ENCODE measurements at places on chromosomes 12 and 14. TPM values are rescaled to one million over a fixed set of nuclear protein-coding genes. Genes with fewer than 3 reads are reported as not detected.

GRCh38 chr12:30976206-30976605 lies 49.7 kb downstream of the TSPAN11 start:
- no peak for DNase-seq
- H3K4me1 ChIP-seq, result no peaks in the 10 kb centered on the region
- H3K27ac ChIP-seq, result no peak overlapping the region
- H3K4me3 ChIP-seq, result no peak overlapping the region
- peaks cover 16% of the 10 kb centered on the region for H3K27me3 ChIP-seq
- no peaks in the 10 kb centered on the region for H3K36me3 ChIP-seq

DNA sequence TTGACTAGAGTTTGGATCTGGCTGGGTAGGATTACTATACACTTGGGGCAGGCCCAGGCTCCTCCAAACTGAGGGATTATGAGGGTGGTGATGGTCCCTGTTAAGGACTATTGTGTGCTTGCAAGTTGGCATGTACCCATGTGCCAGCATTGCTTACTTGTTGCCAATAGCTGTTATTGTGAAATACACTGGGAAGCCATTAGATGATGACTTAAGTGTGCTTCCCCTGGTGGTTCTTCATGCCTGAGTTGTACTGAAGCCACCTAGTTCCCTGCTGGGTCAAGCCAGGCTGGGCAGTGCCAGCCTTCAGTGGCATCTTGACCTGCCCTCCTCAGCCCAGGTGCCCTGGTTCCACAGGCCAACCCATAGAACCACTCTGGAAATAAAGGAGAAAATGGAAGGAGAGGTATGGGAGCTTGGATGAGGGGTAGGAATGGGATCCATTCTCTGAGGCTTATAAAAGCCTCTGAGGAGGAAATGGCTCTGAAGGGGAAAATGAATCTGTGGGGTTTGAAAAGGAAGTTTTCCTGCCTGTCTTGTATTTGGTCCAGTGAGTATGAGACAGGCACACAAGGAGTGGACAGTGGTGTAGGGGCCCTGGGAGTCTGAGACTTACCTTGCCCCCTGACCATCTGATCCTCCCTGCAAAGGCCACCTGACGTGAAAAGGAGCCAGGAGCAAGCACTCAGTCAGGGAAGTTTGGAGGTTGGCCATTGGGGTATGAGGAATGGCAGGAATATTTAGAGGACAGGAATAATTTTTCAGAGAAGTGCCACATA lies 724 bp downstream of the LTB4R start:
- H3K27me3 ChIP-seq, result peaks cover 11% of the 10 kb centered on the region
- no peak overlapping the region for H3K4me3 ChIP-seq
- no peak overlapping the region for H3K27ac ChIP-seq
- H3K4me1 ChIP-seq, result peaks cover 13% of the 10 kb centered on the region
- no peak for DNase-seq
- H3K36me3 ChIP-seq, result no peaks in the 10 kb centered on the region

DNA sequence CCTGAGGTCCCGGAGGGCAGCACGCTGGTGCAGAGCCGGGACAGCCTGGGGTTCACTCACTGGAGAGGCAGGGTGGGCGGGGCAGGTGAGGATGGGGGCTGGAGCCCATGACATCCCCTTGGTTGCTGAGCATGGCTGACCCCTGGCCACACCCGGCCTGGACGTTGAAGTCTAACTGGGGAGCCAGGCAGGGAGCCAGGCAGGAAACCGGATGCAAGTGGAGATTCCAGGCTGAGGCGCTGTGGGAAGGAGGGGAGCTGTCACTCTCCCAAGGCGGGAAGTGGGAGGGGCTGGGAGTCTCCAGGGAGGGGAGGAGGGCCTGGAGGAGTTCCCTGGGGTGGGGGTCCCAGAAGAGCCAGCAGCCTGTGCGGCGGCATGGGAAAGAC lies 7.7 kb upstream of the INF2 start:
- H3K27ac ChIP-seq, result no peak overlapping the region
- H3K4me1 ChIP-seq, result peaks cover 40% of the 10 kb centered on the region
- no peaks in the 10 kb centered on the region for H3K36me3 ChIP-seq
- peaks cover 4% of the 10 kb centered on the region for H3K27me3 ChIP-seq
- H3K4me3 ChIP-seq, result no peak overlapping the region

DNA sequence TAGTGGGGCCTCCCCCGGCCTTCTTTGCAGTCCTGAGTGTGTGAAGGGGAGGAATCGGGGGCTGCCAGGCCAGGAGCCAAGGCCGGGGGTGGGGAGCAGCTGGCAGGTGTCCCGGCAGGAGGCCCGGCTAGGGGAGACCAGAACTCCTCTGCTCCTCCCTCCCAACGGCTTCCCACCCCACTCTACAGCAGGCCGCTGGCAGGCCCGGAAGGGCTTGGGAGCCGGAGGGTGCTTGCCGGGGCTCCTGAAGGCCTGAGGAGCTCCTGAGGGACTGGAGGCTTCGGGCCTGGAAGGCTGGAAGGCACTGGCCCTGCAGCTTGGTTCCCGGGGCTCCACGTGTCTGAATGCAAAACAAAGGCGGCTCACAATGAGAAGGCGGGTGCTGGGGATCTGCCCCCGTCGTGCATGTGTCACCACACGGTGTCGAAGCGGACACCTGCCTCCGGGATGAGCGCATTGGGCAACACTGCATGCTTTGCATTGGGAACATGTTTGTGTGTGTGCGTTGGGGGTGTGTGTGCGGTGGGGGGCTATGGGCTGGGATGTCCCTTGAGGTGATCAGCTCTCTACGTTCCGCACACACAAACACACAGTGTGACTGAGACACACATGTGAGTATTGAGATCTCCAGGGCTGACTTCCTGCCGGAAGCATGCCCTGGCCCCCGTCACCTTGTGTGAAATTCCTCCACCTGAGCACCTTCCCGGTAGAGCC lies 30.9 kb upstream of the ANKRD9 start:
- H3K27ac ChIP-seq, result no peak overlapping the region
- H3K27me3 ChIP-seq, result peaks cover 20% of the 10 kb centered on the region
- no peaks in the 10 kb centered on the region for H3K36me3 ChIP-seq
- no peak for DNase-seq
- no peak overlapping the region for H3K4me3 ChIP-seq

DNA sequence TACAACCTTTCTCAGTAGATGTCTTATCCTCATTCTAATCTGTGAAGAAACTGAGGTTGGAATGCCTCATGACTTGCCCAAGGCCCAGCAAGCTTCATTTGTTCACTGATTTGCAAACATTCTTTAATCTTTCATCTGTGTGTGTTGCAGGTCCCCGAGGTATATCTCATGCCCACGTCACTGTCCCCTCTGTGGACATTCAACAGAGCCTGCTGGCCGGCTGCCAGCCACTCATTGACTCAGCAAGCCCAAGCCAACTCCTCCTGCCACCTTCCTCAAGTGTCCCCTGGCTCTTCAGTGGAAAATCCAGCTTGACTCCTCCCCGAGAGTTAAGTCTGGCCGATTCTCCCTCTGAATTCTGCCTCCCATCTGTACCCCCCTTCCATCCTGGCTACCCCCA lies 1.9 kb upstream of the DCAF4 start:
- no peak for DNase-seq
- H3K4me3 ChIP-seq, result no peak overlapping the region
- peak overlapping the region; percentile 67 for H3K27ac ChIP-seq

GRCh38 chr14:74155287-74155686 lies 70.5 kb downstream of the LIN52 start:
- no peak for DNase-seq
- no peaks in the 10 kb centered on the region for H3K27me3 ChIP-seq
- peaks cover 4% of the 10 kb centered on the region for H3K4me1 ChIP-seq
- H3K4me3 ChIP-seq, result no peak overlapping the region
- peaks cover 2% of the 10 kb centered on the region for H3K36me3 ChIP-seq

DNA sequence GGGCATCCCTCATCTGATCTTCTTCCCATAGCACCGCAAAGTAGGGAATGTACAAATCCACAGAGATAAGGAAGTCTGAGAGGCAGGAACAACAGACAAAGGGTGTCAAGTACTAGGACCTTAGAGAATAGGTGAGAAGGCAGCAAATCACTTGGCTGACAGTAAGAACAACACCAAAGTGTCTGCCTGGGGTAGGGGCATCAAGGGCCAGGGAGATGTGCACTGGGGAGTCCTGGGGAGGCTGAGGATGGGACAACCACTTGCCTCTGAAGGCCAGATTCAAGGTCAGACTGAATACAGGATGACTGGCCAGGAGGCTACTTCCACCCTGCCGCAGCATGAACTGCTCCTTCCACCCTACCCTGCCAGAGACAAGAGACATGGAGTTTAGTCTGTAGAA lies 1040.8 kb downstream of the BCL11B start:
- no peak for DNase-seq
- no peak overlapping the region for H3K27ac ChIP-seq
- H3K27me3 ChIP-seq, result peaks cover 31% of the 10 kb centered on the region
- no peaks in the 10 kb centered on the region for H3K4me1 ChIP-seq

DNA sequence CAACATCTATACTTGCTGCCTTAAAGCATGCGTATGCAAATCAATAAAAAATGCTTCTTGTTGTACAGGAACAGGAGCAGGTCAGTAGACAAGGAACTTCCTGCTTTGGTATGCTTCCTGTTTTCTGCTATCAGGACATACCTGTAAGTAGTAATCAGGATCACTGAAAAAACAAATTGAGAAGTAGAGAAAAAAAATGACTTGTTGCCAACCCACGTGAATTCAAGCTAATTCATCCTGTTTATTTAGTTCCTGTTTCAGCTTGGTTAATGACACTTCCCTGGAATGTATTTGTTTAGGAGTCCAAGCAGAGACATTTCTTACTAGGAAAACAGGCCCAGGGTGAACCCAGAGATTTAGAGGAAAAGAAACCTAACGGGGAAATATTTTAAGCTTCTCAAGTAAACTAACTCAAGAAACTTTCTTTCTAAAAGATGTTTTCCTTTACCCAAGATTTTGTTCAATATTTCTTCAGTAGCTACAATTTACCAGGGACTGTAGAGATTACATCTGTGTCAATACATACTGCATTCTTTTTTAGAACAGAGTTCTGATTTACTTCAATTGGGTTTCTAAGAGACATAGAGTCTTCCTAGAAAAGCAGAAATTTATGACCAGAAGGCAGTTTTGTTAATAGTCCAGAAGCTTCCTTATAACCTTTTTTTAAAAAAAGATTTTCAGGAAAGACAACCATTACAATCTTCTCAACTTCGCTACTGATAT lies 124.2 kb downstream of the PAWR start:
- H3K36me3 ChIP-seq, result peaks cover 38% of the 10 kb centered on the region
- peaks cover 17% of the 10 kb centered on the region for H3K4me1 ChIP-seq
- H3K27ac ChIP-seq, result peak overlapping the region; percentile 85
- H3K4me3 ChIP-seq, result peak overlapping the region; percentile 27
- H3K27me3 ChIP-seq, result no peaks in the 10 kb centered on the region

GRCh38 chr14:76490735-76491134 lies 114.8 kb downstream of the ESRRB start:
- no peaks in the 10 kb centered on the region for H3K36me3 ChIP-seq
- peaks cover 15% of the 10 kb centered on the region for H3K4me1 ChIP-seq
- no peak overlapping the region for H3K4me3 ChIP-seq
- DNase-seq, result no peak

DNA sequence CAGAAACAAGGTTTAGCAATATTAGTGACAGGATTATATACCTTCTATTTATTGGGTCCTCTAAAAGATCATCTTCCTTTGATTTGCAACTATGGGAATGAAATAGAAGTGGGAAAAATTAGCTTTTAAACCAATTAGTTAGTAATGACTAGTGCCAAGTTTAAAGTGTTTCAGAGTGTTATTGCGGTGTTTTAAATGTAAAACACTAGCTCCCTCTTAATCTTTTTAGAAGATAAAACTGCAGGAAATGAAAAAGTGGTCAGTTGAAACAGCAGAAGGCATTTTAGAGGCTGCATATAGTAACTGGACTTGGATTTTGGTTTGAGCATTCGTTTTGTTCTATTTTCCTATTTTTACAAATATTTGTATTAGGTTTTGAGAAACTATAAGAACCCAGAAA lies 286.2 kb downstream of the RAD51B start:
- H3K4me3 ChIP-seq, result no peak overlapping the region
- no peak overlapping the region for H3K27ac ChIP-seq
- peaks cover 3% of the 10 kb centered on the region for H3K4me1 ChIP-seq
- DNase-seq, result no peak
- no peaks in the 10 kb centered on the region for H3K27me3 ChIP-seq

DNA sequence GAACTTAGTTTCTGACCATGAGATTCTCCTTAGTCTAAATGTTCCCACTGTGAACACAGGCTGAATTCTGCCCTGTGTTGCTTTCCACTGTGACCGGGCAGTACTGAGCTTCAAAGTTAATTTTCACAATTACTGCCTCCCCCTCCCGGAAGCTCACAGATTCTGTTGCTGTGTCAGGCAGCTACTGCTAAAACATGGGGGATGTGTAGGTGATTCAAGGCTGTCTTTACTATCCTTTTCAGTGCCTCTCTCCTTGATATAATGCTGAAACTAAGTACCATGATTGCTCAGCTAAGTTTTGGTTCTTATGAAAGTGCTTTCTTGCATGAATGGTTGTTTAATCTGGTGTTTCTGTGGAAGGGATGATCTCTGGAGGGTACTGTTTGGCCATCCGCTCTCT lies 428.3 kb upstream of the NOVA1 start:
- no peaks in the 10 kb centered on the region for H3K4me1 ChIP-seq
- H3K4me3 ChIP-seq, result no peak overlapping the region
- no peaks in the 10 kb centered on the region for H3K27me3 ChIP-seq
- DNase-seq, result no peak
- H3K36me3 ChIP-seq, result no peaks in the 10 kb centered on the region

DNA sequence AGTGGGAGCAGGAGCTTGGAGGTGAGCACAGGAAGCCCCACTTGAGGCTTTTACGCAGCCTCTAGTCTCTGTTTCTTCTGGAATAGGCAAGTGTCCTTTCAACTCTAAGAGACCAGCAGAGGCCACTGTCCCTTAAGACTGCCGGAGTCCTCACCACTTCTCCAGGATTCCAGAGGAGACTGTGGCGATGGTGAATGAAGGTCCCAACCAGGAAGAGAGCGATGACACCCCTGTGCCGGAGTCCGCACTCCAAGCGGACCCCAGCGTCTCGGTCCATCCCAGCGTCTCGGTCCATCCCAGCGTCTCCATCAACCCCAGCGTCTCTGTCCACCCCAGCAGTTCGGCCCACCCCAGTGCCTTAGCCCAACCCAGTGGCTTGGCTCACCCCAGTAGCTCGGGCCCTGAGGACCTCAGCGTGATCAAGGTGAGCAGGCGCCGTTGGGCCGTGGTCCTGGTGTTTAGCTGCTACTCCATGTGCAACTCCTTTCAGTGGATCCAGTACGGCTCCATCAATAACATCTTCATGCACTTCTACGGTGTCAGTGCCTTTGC lies 442 bp downstream of the FLVCR2 start:
- H3K4me3 ChIP-seq, result peak overlapping the region; percentile 85
- peak; percentile 10 for DNase-seq
- H3K36me3 ChIP-seq, result no peaks in the 10 kb centered on the region
- peaks cover 26% of the 10 kb centered on the region for H3K27me3 ChIP-seq

DNA sequence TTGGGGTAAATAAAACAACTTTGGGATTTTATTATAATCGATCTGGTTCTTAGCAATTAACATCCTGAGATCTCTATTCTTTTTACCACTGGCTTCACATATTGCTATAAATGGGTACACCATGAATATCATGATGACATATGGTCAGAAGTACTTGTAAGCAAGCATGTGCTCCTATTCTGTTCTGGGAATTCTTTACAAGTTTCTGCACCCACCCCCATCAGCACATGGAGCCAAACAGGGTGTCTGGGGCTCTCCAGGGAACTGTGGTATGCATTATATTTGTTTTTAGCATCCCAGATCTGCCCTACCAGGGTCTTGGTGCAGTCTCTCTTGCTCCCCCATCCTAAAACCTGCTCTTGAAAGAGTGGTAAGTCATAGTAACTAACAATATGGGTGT lies 31.3 kb downstream of the DMAC2L start:
- no peak overlapping the region for H3K4me3 ChIP-seq
- no peak overlapping the region for H3K27ac ChIP-seq
- no peak for DNase-seq
- no peaks in the 10 kb centered on the region for H3K36me3 ChIP-seq
- peaks cover 9% of the 10 kb centered on the region for H3K27me3 ChIP-seq

Gene PDZRN4
- total RNA-seq, result 0.11 TPM

Gene SLC35F4
- 0.14 TPM for total RNA-seq

Gene ADAM21
- 0.12 TPM for total RNA-seq

Gene RPS6KA5
- total RNA-seq, result 4.4 TPM
